CD8-positive, alpha-beta memory T cell (primary cell): ENCODE measurements at places on chromosomes 5 and 9. TPM values are rescaled to one million over a fixed set of nuclear protein-coding genes. Genes with fewer than 3 reads are reported as not detected.

PAEP gene
- not detected for total RNA-seq

TRIM7 gene
- total RNA-seq, result 2.2 TPM

LURAP1L gene
- not detected for total RNA-seq

PCDHB2 gene
- not detected for total RNA-seq

CENPH gene
- total RNA-seq, result 51.2 TPM

DPP7 gene
- total RNA-seq, result 294 TPM

SMIM33 gene
- 0.11 TPM for total RNA-seq

ORM2 gene
- not detected for total RNA-seq

SPATA6L gene
- 0.96 TPM for total RNA-seq

TMC1 gene
- not detected for total RNA-seq

CYLC2 gene
- not detected for total RNA-seq

GRCh38 chr5:99089822-99090549, 161.2 kb upstream of the CHD1 start:
- H3K4me3 ChIP-seq, result no peak overlapping the region
- no peaks in the 10 kb centered on the region for H3K36me3 ChIP-seq
- H3K27ac ChIP-seq, result no peak overlapping the region
- no peak for DNase-seq
- no peaks in the 10 kb centered on the region for H3K27me3 ChIP-seq

GRCh38 chr5:149161026-149161687, 19.9 kb downstream of the ABLIM3 start:
- H3K4me1 ChIP-seq, result no peaks in the 10 kb centered on the region
- no peaks in the 10 kb centered on the region for H3K36me3 ChIP-seq
- H3K27ac ChIP-seq, result no peak overlapping the region
- no peaks in the 10 kb centered on the region for H3K27me3 ChIP-seq

DNA sequence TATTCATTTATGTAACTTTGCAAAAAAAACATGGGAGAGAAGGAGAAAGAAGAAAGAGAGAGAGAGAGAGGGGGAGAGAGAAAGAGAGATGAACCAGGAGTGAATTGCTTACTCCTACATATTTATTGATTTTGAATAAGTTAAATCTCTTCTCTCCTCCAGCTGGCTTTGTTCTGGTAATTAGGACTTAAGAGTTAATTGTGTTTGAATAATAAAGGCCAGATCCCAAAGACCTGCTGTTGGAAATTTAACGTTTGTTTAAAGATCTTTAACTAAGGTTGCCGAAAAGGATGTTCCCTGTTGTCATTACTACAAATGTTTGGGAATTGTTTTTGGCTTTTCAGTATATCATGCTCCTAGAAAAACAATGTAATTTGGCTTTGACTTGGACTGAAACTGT, 473.0 kb downstream of the TUSC1 start:
- no peaks in the 10 kb centered on the region for H3K4me1 ChIP-seq
- no peaks in the 10 kb centered on the region for H3K36me3 ChIP-seq

GRCh38 chr9:1154739-1155138, 104.6 kb downstream of the DMRT2 start:
- H3K4me1 ChIP-seq, result no peaks in the 10 kb centered on the region
- H3K36me3 ChIP-seq, result no peaks in the 10 kb centered on the region
- no peaks in the 10 kb centered on the region for H3K27me3 ChIP-seq
- no peak overlapping the region for H3K4me3 ChIP-seq

DNA sequence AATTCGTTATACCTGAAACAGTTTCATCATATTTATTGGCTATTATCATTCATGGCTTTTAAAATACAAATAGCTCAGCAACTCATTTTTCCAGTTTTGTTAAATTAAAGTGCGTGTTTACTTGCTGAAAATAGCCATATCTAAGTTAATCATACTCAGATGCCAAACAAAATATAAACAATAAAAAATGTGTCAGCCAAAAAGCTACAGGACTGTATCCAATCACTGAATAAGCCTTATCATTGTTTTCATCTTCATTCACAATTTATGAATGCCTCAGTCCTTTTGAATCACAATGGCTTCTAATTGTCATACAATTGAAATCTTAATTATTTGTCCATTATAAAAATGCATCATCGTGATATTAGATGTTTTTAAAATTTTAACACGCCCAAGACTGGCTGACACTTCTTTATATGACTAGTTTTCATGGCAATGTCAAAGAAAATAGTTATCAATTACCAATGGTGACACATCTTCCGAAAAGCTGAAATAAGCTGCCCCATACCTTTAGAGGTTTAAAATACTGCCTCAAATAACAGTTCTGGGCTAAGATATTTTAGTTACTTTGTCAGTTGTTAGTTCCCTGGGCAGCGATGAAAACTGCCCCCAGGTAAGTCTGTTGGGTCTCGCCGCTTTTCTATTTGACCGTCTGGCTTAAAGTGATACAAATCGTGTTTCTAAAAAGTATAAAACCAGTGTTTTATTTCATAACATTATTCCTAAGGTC, 1.8 kb downstream of the NFIB start:
- peaks cover 23% of the 10 kb centered on the region for H3K27me3 ChIP-seq
- H3K4me1 ChIP-seq, result peaks cover 4% of the 10 kb centered on the region
- H3K27ac ChIP-seq, result no peak overlapping the region
- H3K36me3 ChIP-seq, result no peaks in the 10 kb centered on the region

DNA sequence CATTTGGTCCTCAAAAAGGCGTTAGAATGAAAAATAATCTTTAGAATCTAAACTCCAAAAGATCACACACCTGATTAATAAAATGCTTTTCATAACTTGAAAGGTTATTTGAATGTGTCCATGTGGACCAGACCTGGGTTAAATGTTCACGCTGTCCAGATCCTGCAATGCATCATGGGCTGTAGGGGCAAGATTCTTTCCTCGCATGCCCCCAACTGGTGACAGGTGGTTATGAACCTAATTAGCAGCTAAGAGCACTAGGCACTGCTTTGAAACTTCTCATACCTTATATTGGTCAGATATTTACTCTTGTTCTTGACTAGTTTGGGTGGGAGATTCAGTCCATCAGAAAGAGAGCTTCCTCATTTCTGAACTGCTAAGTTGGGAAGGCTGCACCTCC, 19.3 kb upstream of the PIP5K1B start:
- no peaks in the 10 kb centered on the region for H3K4me1 ChIP-seq
- no peak for DNase-seq
- H3K36me3 ChIP-seq, result no peaks in the 10 kb centered on the region
- no peak overlapping the region for H3K4me3 ChIP-seq
- H3K27ac ChIP-seq, result no peak overlapping the region
- H3K27me3 ChIP-seq, result no peaks in the 10 kb centered on the region

GRCh38 chr5:81297531-81297930, 3.9 kb upstream of the ZCCHC9 start:
- H3K27me3 ChIP-seq, result no peaks in the 10 kb centered on the region
- H3K36me3 ChIP-seq, result no peaks in the 10 kb centered on the region

- no peaks in the 10 kb centered on the region for H3K27me3 ChIP-seq
- H3K27ac ChIP-seq, result no peak overlapping the region
- no peak for DNase-seq
- no peaks in the 10 kb centered on the region for H3K36me3 ChIP-seq
- no peak overlapping the region for H3K4me3 ChIP-seq
- peaks cover 16% of the 10 kb centered on the region for H3K4me1 ChIP-seq
Measured at GRCh38 chr9:113398796-113399195, 2.3 kb downstream of the ALAD start.

GRCh38 chr5:14180437-14180836, 37.3 kb downstream of the TRIO start:
- no peak overlapping the region for H3K4me3 ChIP-seq
- no peak overlapping the region for H3K27ac ChIP-seq
- no peak for DNase-seq
- H3K27me3 ChIP-seq, result peaks cover 3% of the 10 kb centered on the region
- no peaks in the 10 kb centered on the region for H3K36me3 ChIP-seq

- no peak overlapping the region for H3K27ac ChIP-seq
- no peak for DNase-seq
- no peaks in the 10 kb centered on the region for H3K36me3 ChIP-seq
- H3K4me1 ChIP-seq, result no peaks in the 10 kb centered on the region
Measured at GRCh38 chr5:14748180-14748900, 83.8 kb downstream of the OTULIN start.

DNA sequence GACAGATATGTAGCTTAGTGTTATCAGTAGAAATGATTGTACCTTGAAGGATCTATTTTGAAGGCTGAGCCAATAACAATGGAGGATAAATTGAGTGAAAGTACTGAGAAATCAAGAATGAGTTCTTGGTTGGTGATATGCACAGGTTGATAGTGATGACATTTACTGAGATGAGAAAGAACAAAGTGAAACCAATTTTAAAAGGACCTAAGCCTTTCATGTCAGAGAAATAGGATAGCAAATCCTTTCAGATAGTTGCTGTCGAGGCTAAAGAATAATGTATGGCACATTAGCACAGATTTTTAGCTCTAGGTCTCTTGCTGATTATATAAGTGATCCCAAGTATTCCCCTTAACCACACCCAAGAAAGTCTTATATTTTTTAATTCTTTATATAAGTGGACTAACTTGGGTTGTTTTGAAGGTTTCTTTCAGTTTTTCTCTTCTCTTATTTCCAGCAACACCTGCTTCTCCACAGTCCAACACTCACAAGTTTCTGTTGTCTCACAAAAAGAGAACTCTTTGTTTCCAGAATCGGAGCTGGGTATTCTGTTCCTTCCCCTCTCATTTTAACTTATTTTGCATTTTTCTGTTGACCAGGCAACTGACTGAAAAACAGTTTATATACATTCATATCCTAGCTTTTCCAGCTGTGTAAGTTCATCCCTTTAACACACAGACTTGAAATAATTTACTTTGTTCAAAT, 286.9 kb upstream of the ATP10B start:
- no peak overlapping the region for H3K27ac ChIP-seq
- no peaks in the 10 kb centered on the region for H3K4me1 ChIP-seq
- DNase-seq, result no peak
- H3K36me3 ChIP-seq, result no peaks in the 10 kb centered on the region
- H3K27me3 ChIP-seq, result no peaks in the 10 kb centered on the region

DNA sequence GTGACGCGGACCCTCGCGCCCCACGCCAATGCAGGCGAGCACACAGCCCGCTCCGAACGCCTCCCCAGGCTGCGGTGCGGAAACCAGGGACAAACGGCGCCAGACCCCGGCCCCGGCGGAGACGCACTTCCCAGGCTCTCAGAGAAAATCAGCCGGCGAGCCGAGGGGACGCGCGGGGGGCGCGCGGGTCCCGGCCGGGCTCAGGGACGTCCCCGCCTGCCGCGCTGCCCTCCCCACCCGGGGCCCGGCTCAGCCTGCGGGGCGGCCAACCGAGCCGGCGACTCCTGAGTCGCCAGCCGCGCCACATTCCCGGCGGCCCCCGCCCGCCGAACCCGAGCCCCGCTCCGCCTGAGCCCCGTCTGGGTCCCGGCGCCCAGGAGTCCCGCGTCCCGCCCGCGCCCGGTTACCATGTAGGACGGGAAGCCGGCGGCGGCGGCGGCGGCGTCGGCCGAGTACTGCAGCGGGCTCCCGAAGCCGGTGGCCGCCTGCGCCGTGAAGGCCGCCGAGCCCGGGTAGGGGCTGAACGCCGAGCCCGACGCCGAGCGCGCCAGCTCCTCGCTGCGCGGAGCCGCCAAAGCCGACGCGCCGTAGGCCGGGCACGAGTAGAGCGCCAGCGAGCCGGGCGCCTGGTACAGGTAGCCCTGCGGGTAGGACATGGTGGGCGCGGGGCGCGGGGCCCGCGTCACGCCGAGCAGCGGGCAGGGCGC, 566 bp downstream of the IRX2 start:
- H3K27ac ChIP-seq, result no peak overlapping the region
- H3K36me3 ChIP-seq, result no peaks in the 10 kb centered on the region
- no peaks in the 10 kb centered on the region for H3K4me1 ChIP-seq
- no peak overlapping the region for H3K4me3 ChIP-seq

DNA sequence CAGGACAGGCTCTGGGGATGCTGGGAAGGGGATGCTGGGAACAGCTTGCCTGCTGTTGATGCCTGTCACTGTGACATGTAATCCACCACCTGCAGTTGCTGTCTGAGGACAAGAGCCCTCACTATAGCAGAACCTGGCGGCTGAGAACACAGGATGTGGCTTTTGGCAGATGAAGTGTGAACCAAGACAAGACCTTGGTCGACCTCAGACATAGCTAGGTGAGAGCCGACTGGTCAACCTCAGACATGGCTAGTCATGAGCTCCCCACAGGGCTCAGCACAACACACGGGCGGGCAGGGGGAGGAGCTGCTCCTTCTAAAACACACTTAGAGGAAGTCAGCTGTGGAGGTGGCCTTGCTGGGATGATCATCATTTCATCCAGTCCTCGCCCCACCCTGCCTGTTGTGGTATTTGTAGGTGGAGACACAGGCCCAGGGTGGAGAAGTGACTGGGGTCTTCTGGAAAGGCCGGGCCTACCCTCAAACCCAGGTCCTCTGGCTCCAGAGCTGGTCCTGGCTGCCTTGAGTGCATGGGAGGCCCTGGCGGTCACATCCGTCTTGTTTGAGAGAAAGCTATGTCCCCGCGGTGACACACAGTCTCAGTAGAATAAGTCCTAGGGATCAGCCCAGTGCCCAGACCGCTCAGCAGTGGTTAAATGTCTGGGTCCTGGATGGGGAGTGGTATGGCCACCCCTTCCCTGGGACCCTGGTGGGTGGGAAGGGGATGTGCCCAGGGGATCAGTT, 6.1 kb downstream of the SUSD3 start:
- peaks cover 11% of the 10 kb centered on the region for H3K36me3 ChIP-seq
- H3K4me3 ChIP-seq, result peak overlapping the region; percentile 72
- H3K27ac ChIP-seq, result peak overlapping the region; percentile 59
- H3K4me1 ChIP-seq, result peaks cover 87% of the 10 kb centered on the region

DNA sequence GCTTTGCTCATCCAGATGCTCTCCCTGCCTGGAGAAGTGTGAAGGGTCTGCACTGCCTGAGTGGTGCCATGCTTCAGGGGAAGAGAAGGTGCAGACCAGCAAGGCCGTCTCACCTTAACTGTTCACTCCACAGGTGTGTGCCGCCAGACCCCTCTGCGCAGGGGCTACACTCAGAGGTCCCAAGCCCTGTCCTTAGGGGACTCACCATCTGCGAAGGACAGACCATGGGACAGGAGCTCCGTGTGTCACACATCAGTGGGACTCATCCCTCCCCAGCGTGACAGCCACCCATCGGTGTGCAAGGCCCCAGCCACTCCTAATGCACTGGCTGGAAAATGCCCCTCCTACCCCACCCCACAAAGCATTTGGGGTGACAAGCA, 142.9 kb downstream of the OLFM1 start:
- no peaks in the 10 kb centered on the region for H3K4me1 ChIP-seq
- DNase-seq, result no peak
- no peaks in the 10 kb centered on the region for H3K27me3 ChIP-seq
- no peak overlapping the region for H3K27ac ChIP-seq

DNA sequence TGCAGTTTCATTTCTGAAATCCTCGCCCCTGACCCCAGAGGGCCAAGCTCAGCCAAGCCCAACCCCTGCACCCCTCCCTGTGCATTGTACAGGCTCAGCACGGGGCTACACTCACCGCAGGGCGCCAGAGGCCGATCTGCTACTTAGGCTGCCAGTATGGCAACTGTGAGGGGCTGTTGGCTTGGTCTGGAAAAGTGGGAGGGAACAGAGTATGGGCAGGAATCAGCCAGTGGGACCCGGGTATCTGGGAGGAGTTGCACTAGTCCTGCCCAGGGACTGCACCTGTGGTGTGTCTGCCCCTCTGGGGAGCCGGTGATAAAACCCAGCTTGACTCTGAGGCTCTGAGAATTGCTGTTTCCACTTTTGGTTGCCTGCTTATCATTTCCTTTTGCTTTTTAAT, 167.4 kb upstream of the KIF2A start:
- no peaks in the 10 kb centered on the region for H3K4me1 ChIP-seq
- no peaks in the 10 kb centered on the region for H3K36me3 ChIP-seq
- no peak overlapping the region for H3K27ac ChIP-seq

GRCh38 chr9:27209034-27209433, 87.9 kb downstream of the EQTN start:
- no peaks in the 10 kb centered on the region for H3K4me1 ChIP-seq
- no peaks in the 10 kb centered on the region for H3K27me3 ChIP-seq
- H3K4me3 ChIP-seq, result no peak overlapping the region
